ENCODE measurements at places on chromosomes 13 and 19.

DNA sequence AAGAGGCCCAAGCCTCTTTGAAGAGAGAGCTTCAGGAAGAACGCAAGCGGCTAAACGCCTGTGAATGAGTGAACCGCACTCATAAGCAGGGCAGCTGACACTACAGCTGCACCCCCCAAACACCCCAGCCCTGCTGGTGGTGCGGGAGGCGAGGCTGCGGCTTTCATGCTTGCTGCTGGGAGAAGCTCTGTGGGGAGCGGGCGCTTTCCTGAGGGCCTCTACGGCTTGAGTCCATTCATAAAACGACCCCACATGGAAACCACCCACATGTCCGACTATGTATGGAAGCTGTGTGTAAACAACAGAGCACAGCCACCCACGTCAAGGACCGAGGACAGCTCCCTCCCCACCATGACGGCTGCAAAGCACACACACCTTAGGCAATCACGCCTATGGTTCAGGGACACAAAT, 5.5 kb downstream of the AP3D1 start:
- no peak for DNase-seq

DNA sequence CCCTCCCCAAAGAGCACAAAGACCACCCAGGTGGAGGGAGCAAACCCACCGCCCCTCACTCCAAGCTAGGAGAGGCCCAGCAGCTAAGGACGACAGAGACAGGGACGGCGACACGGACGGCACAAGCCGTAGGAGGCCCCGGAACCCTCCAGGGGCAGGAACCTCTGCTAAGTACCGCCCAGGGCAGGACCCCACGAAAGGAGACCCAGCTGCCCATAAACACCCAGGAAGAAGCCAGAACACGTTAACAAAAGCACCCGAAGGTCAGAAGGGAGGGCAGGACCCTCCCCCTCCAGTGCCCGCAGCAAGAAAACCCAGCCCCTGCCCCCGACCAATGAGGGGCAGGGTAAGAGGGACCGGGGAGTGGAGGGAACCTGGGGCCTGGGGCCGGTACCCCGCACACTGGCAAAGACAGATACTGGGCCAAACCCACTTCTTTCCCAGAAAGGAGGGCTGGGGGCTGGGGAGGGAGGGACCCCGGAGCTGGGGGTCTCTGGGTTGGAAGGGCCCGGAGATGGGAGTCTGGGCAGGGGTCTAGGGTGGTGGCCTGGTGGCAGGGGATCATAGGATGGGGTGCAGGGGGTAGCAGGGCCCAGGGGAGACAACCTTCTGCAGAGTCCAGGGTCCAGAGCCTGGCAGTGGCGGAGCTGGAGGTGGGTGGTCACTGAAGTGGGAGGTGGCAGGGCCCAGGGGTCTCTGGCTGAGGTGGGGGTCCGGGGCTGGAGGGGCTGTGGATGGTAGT, 2.4 kb downstream of the BTBD2 start:
- DNase-seq: peak; percentile 1

DNA sequence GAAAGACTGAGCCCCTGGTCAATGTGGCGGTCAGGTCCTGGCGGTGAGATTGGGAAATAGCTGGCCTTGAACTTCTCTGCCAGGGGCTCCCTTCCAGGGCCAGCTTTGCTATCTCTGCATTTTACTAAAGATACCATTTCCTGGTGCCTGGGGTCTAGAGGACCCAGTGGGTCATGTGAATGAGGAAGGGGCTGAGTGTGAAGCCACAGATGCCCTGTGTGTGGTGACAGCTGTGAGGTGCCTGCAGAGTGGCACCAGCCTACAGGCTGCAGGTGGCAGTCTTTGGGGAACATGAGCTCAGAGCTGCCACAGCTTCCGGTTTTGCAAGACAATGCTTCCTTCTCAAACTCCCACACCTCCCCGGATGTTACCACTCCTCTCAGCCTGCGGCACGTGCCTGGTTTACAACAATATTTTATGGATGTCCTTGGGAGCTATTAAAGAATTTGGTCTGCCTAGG, 5.2 kb upstream of the MLNR start:
- peak; percentile 58 for DNase-seq

GRCh38 chr13:100674572-100674871, at the start of gene TMTC4:
TMTC4 (minus strand) TSS chr13:100674795; CDS start chr13:100670362, 4,433 bp downstream.
- DNase-seq: no peak

GRCh38 chr19:14072535-14073260, at the start of gene MISP3:
MISP3 (plus strand) TSS chr19:14072786; CDS start chr19:14073310, 524 bp downstream.
- DNase-seq: peak; percentile 47

DNA sequence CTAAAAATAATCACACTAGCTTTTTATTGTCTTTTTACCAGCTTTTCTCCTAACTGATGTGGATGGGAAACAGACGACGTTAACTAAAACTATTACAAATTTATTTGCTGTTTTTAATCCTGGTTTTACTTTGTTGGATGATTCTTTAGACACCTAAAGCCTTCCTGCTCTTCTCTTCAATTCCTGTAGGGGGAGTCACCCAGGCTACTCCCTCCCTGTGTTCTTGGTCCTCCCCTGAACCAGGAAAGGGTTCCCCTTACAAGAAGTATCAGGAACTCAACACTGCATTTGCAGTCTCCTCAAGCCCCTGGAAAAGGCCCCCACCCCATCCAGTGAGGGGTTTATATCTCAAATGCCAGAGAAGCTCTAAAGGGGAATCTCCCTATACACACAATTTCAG, 206.1 kb downstream of the SUCLA2 start:
- no peak for DNase-seq

DNA sequence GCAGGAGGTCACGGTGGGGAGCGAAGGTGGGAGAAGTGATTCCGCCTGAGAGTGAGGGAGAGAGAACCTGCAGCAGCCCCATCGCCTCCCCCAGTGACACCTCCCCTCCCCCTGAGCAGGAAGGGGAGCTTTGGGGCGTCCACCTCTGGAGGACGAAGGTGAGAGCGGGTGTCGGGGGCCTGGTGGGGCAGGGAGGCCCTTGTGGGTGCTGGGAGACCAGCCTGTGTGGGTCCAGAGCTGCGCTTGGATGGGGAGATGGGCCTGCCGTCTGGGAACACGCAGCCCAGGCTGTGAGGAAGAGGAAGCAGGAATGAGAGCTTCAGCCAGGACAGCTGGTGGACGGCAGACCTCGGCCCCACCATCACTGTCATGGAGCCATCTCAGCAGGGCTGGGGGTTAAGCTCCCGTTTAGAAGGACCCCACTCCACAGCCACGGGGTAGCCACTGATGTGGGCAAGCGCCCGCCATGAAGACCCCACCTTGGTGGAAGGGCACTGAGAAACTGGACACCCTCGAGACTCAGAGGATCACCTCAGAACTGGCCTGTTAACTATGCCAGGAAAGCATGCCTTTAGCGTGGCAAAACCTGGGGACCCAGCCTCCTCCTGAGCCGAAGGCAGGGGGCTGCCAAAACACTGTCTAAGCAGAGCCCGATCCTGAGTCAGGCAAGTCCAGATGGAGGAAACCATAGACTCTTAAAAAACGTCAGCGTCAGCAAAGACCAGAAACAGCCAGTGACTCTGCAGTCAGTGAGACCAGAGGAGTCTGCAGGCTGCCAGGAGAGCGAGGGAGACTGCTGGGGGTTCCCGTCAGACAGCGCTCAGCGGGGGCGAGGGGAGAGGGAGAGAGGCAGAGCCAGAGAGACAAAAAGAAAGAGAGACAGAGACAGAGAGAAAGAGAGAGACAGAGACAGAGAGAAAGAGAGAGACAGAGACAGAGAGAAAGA, 6.4 kb upstream of the PROZ start:
- DNase-seq: no peak

GRCh38 chr13:22748866-22749577, 431.8 kb upstream of the SGCG start:
- DNase-seq: no peak

- peak; percentile 55 for DNase-seq
Measured at GRCh38 chr19:5048091-5048726, 79.3 kb downstream of the KDM4B start.

DNA sequence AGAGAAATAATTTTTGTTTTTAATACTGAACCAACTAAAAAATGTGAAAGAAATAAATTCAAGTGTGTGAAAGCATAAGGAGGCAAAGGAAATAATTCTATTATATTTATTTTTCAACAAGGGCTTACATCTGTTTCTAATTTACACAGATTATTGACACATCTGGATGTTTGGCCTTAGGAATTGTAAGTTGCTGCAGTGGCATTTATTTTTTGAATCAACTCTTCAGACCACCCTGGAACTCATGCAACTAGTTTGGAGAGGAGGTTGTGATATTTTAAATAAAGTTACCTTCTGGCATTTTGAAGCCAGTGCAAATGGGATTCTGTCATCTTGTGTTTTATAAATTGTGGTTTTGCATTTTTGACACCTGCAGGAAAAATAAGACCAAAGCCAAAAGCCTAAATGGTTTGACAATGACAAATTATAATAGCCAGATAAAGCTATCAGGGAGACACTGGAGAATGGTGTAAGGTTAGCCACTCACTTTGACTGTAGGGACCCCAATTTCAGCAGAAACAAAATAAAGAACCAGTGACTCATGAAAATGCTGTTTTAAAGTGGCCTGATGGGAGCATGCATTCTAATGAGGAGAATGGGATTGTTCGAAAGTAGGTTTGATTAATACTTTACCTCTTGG, 192.9 kb downstream of the KLF5 start:
- no peak for DNase-seq

GRCh38 chr19:32862741-32863140, 6.8 kb downstream of the SLC7A9 start:
- DNase-seq: no peak

DNA sequence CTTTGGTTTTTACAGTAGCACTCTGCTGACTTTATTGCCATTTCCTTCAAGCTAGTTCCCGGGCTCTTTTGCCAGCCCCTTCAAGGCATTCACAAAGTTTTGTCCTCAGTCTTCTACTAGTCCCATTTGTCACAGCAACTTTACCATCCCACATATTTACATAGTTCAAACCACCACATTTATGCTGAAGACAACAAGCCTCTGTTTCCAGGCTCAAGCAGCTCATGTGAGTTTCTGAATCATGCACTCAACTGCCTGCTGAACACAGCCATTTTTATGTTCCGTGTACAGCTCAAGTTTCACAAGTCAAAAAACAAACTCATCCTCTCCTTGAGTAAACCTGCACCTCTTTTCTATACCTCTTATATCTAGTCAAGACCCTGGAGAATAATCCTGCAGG, 977.0 kb upstream of the SLC10A2 start:
- no peak for DNase-seq

All from CD4-positive, alpha-beta T cell treated with Interleukin-6 for 4 hours (primary cell).